ENCODE measurements at places on chromosomes 16 and 17. TPM values are rescaled to one million over a fixed set of nuclear protein-coding genes. Genes with fewer than 3 reads are reported as not detected.
A peak's percentile ranks its signal among the peaks of the same experiment; 100 is the strongest.

DNA sequence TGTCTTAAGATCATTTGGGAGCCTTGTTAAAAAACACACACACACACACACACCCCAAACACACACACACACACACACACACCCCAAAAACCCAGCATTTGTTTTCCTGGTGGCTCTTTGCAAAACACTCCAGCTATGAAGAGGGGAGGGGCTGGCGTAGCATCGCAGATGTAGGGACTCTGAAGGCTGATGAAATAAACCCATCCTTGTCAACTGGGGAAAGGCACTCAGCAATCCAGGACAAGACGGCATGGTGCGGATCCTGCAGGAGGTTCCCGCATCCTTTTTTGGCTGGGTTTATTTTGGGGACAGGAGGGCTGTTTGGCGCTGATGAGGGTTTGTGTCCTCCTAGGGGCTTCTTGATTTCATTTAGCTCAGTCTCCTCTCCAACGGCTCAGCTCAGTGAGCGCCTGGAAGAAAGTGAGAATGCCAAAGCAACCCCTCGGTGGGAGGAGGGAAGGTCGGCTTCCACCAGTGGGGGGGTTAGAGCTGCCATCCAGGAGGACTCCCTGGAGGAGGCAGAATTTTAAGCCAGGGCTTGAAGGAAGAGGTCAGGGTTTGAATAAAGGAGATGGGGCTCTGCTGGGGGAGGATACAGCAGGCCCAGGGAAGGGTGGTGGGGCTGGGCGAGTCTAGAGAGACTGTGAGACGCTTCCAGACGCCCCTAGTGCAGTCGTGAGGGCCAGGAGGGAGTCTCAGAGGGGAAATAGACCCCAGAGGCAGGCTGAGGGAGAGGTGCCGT lies 12.4 kb upstream of the GSE1 start:
- DNase-seq = no peak
- no peak overlapping the region for H3K4me3 ChIP-seq
- H3K4me1 ChIP-seq = peaks cover 7% of the 10 kb centered on the region

DNA sequence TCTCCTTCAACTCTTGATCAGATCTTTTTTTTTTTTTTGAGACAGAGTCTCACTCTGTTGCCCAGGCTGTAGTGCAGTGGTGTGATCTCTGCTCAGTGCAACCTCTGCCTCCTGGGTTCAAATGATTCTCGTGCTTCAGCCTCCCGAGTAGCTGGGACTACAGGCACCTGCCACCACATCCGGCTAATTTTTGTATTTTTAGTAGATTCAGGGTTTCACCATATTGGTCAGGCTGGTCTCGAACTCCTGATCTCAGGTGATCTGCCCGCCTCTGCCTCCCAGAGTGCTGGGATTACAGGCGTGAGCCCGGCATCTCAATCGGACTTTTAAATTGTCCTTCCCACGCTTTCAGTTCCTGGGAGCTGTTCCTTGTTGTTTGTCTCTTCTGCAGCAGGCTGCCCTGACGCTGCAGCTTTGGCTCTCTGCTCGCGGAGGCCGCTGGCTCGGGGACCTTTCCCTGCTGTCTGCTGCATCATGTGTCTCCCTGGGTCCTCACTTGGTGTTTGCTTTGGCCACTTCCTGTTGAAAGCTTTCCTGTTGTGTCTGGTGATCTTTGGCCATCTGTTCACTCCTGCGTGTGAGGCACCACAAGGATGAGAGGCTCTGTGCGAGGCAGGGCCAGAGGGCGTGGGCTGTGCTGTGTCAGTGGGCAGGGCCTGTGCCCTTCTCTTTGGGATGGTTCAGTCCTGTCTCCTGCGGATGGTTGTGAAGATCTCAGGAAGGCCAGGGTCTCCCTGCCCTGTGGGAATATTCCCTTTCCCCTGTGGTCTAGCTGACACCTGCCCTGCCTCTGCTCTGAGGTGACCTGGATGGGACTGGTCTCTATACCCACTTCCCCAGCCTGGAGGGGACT lies 18.4 kb upstream of the CAPN15 start:
- H3K4me3 ChIP-seq = no peak overlapping the region
- H3K27me3 ChIP-seq = no peaks in the 10 kb centered on the region
- DNase-seq = peak; percentile 35
- no peaks in the 10 kb centered on the region for H3K4me1 ChIP-seq
- peaks cover 25% of the 10 kb centered on the region for H3K36me3 ChIP-seq
- no peak overlapping the region for H3K27ac ChIP-seq

DNA sequence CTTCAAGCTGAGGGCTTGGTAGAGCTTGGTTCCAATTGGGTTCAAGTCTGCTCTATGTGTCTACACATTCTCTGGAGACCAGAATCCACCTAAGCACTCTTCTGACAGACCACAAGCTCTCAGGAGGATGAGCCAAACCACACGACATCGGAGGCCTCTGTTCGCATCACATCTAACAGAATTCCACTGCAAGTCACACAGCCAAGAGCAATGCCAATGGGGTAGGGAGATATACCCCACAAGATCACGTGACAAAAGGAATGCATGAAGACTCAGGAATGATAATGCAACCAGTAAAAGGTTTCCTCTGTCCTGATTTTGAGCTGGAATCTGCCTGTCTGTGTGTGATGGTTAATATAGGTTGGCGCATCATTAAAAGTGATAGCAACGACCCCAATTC lies 46.6 kb upstream of the RPL38 start:
- no peaks in the 10 kb centered on the region for H3K4me1 ChIP-seq
- no peaks in the 10 kb centered on the region for H3K36me3 ChIP-seq
- no peaks in the 10 kb centered on the region for H3K27me3 ChIP-seq
- no peak for DNase-seq
- no peak overlapping the region for H3K4me3 ChIP-seq

DNA sequence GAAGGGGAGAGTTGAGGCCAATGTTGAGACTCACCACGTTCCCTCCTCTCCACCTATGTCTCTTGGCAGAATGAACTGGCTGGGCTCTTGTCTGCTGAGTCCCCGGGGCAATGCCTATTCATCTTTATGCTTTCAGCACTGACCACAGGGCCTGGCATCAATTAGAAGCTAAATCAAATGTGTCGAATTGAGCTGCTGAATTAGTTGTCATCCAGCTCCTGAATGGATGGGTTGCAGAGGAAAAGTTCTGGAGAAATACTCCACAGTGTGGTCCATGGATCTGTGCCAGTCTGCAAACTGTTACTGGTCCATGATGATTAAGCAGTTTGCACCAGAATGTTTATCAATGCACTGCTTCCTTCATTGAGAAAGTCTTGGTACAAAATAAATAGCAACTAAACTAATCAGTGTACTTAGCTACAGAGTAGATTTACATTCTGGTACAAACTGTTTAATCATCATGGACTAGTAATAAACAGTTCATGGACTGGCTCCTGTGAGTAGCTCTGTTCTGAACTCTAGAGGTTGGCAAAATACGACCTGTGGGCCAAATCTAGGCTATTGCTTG lies 4.6 kb downstream of the CNGB1 start:
- no peak for DNase-seq
- no peak overlapping the region for H3K4me3 ChIP-seq
- H3K27ac ChIP-seq = no peak overlapping the region
- H3K4me1 ChIP-seq = no peaks in the 10 kb centered on the region
- no peaks in the 10 kb centered on the region for H3K36me3 ChIP-seq

The PKMYT1 gene
- 2.8 TPM for total RNA-seq

All from IMR-90 (cell line).